ENCODE measurements at places on chromosomes 16 and 17.
A peak's percentile ranks its signal among the peaks of the same experiment; 100 is the strongest.

DNA sequence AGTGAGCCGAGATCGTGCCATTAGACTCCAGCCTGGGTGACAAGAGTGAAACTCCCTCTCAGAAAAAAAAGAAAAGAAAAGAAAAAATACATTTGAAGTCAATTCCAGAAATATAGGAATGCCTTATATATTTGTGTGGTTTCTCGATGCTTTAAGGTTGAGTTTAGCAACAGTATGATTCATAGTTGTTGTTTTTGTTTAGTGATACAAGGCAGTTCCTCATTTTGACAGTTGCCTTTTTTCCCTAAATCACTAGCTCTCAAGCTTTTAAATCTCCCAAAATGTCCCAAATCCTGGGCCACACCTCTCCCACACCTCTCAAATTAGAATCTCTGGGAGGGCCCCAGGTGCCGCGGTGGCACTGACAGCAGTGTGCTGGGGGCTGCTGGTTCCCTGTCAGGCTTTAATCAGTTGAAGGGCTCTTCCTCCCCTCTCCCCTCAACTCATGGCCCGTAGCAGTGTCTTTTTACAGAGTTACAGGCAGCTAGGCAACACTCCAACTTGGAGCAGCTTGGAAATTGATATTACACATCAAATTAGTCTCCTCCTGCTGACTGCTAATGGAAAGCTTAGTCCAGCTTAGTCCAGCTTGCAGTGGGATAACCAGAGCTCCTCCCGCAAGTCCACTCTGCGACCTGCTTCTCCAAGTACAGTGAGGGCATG, 58.4 kb downstream of the EPN2 start:
- DNase-seq: no peak

GRCh38 chr17:43879723-43880419, 27.5 kb downstream of the MPP2 start:
- no peak for DNase-seq

DNA sequence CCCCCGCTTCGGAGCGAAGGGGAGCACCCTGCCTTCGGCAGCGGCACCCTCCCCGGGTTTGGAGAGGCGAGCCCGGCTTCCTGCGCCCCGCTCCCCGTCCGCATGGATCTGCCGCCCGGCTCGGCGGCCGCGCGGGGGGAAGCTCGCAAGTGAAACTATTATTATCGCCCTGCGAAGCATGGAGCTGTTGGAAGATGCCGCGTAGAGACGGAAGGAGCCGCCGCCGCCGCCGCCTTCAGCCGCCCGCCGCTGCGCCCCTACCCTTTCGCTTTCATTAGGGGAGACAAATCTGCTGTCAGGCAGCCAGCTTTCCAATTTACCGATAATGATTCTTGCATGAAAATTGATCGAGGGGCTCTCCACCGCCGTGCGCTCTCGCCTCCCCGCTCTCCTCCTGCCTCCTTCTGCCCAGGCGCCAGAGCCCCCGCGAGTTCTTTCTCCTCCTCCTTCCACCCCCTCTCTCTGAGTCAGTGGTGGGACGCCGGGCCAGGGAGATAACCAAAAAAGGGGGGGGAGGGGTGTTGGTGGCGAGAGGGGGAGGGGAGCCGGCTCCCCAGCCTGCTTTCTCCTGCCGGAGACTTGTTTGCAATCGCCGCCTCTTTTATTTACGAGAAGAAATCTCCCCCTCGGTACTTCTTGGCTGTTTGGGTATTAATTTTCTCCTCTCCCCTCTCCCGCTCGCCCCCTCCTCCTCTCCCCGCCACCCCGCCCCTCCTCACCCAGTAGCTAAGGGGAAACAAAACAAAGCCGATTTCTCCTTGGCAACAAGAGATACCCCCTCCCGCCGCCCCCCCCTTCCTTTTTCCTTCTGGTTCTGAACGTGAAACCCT, 58.0 kb upstream of the GSE1 start:
- DNase-seq: peak; percentile 82

- DNase-seq: no peak
Measured at GRCh38 chr16:69438465-69438864, 14.0 kb downstream of the CYB5B start.

DNA sequence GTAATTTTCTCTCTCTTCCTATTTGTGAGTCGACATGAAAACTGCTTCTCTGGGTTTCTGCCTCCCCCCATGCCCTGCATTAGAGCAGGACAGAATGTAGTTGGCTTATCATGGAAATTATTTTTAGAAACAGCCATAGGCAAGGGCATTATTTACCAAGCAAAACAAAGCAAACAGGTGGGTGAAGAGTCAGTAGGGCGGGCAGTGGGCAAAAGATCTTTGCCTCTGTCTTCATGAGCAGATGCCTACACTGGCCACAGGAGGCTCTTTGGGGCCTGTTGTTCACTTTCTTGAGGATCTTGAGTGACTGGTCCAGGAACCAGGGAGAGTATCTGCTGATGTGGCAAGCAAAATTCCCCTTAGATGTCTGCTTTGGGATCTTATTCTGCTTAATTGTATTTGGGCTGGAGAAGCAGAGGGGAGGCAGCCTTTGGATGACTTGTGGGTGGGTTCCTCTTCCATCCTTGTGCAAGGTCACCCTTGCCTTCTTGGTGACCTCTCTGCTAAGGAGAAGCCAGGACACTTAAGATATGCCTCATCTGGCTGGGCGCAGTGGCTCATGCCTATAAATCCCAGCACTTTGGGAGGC, 42.5 kb upstream of the CLEC19A start:
- no peak for DNase-seq

GRCh38 chr17:37026531-37026869, 77.7 kb downstream of the AATF start:
- DNase-seq: no peak

GRCh38 chr17:37640015-37640414, 3.2 kb downstream of the DDX52 start:
- DNase-seq: no peak

GRCh38 chr16:1548727-1549126, 15.3 kb downstream of the TMEM204 start:
- DNase-seq: no peak

- DNase-seq: no peak
Measured at GRCh38 chr17:63960430-63960829, 12.3 kb downstream of the SCN4A start.

DNA sequence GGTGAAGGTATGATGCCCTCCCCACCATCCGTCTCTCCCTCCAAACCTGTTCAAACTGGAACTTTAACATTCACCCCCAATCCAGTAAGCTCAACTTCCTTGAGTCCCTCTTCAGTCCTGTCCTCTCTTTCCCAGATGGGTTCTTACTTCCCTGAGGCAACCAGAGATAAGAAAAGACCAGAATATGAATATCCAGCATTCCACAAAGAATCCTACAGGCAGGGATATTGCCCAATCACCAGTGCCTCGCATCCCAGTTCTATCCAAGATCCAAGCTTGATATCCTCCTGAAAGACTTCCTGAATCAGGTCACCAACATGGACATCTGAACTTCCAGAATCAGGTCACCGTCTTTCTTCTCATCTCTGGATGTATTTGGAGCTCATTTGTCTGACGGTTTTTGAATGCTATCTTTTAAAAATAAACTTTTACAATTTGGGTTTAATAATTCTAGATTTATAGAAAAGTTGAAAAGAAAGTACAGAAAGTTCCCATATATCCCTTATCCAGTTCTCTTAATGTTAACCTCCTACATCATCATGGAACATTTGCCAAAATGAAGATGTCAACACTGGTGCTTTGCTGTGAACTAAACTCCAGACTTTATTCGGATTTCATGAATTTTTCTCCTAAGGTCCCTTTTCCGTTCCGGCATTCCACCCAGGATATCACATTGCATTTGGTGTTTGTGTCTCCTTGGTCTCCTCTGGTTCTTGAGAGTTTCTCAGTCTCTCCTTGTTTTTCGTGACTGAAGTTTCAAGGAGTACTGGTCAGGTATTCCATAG, 13.7 kb upstream of the COL1A1 start:
- no peak for DNase-seq

DNA sequence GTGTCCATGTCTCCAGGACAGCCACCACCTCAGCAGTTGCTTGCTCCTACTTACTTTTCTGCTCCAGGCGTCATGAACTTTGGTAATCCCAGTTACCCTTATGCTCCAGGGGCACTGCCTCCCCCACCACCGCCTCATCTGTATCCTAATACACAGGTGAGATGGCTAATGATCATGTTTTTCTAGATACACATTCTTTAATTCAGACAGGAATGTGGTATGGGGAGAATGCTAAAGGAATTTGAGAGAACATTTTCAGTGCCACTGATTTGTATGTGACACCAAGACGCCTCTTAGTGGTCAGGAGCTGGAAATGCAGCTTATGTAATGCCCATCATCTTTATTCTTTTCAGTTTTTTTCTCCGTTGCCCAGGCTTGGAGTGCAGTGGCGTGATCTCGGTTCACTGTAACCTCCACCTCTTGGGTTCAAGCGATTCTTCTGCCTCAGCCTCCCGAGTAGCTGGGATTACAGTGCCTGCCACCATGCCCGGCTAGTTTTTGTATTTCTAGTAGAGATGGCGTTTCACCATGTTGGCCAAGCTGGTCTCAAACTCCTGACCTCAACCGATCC, 8.9 kb upstream of the RAPGEFL1 start:
- DNase-seq: peak; percentile 43

GRCh38 chr16:72532906-72533410, 361.0 kb upstream of the PMFBP1 start:
- no peak for DNase-seq

DNA sequence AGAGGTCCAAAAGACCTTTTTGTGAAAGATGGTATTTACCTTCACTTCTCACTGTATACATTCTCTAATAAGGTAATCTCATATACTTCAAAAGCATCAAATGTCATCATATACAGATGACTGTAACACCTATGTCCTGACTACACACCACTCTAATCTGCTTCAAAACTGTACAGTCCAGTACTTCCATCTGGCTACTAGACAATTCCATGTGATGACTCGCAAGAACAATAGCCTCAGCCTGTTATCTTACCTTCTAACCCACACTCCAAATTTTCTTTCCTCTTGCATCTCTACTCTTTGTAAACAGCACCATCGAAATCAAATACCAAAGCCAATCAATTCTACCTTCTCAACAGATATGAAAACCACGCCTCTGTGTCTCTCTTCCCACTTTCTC, 24.1 kb downstream of the MYO1D start:
- no peak for DNase-seq

- DNase-seq: no peak
Measured at GRCh38 chr17:5695480-5695879, 111.2 kb upstream of the NLRP1 start.

GRCh38 chr17:83083368-83084201, 4.2 kb downstream of the METRNL start:
- no peak for DNase-seq

- no peak for DNase-seq
Measured at GRCh38 chr16:4227040-4227332, 14.9 kb downstream of the SRL start.

DNA sequence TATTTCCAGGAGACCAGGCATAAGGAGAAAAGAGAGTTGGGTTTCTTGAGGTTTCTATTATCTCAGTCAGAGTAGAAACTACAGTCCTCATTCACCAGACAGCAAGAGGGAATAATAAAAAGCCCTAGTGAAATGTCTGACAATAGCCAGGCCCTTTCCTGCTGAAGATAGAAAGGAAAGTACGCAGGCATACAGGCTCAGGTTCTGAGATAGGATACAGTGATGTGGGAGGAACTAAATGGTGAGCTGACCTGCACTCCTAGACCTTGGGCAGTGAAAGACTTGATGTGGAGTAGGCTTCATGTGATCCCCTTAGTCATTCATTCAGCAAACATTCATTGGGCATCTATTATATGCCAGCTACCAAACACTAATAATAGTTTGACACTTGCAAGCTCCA, 14.9 kb downstream of the ZNF821 start:
- no peak for DNase-seq

DNA sequence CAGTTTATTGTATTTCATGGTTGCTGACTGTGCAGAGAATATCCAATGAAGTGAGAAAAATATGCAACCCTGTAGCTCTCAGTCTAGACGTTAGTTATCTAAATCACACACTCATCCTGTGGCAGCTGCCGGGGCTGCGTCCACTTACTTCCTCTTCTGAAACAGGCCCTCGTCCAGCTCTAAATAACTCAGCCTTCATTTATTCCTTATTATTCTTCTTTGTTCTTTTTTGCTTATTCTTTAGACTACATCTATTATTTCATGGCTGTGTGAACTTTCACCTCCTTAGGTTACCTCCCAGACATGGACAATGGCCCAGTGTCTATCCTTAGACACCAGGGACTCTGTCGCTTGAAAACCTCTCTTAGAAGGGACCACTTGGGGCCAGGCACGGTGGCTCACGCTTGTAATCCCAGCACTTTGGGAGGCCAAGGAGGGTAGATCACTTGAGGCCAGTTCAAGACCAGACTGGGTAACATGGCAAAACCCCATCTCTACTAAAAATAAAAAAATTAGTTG, 3.4 kb upstream of the THUMPD1 start:
- DNase-seq: no peak

- no peak for DNase-seq
Measured at GRCh38 chr16:80656711-80657150, 115.9 kb downstream of the DYNLRB2 start.

GRCh38 chr16:88286301-88286923, 96.3 kb upstream of the ZNF469 start:
- DNase-seq: no peak

DNA sequence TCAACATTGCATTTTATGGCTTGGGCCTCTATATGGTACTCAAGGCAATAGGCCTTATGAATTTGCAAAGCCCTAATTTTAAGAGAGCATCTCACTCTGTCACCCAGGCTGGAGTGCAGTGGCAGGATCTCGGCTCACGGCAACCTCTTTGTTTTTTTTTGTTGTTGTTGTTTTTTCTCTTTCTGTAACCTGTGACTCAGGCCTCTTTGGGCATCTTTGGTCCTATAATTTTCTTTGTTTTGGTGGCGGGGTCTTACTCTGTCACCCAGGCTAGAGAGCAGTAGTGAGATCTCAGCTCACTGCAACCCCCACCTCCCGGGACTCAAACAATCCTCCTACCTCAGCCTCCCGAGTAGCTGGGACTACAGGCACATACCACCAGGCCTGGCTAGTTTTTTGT, 21.8 kb upstream of the HERPUD1 start:
- no peak for DNase-seq

GRCh38 chr17:74116087-74116717, 87.3 kb upstream of the RPL38 start:
- no peak for DNase-seq

- DNase-seq: no peak
Measured at GRCh38 chr17:82932518-82933310, 92.9 kb upstream of the ZNF750 start.

GRCh38 chr17:33939959-33940358, 315.1 kb upstream of the CCL2 start:
- no peak for DNase-seq

GRCh38 chr16:62036101-62036801, at the start of gene CDH8:
Gene CDH8, minus strand, starts transcription at chr16:62036438. Its CDS starts 15,035 bp downstream, at chr16:62021403.
- no peak for DNase-seq

Data from DND-41 (cell line).